A549 (cell line): ENCODE measurements at places on chromosomes 5 and 9.

GRCh38 chr5:40150896-40151295, 528.8 kb upstream of the PTGER4 start:
- DNase-seq, result no peak

DNA sequence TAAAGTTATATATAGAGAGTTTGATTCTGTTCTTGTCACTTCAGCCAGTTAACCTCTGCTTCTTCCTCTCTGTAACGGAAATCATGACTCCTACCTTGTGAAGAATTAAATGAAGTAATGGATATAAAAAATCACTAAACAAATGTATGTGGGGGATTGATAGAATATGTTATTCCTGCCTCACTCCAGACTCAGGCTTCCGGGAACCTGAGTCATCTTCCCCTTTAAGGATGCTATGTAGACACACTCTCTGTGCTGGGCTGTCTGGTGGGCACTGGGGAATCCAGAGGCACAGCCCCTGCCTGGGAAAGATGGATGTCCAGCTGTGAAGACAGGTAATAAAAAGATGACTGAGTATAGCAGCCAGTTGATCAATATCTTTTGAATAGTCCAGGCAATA, 77.4 kb downstream of the ZNF618 start:
- DNase-seq, result no peak

DNA sequence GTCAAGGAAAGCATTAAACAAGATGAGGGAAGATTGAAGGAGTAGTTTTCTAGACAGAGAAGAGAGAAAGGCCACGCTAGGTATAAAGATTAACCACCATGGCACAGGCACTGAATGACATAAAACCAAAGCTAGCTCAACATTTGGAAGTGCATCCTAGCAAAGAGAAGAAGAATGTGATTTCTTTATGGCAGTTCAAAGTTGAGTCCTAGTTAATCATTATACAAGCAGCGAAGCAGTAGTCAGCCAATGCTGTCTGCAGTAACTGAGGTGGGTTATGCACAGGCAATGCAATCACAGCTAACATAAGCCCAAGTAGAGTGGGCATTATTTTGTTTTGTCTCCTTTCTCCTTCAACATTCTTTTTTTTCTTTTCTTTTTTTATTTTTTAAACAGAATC, 24.0 kb upstream of the ANKRD31 start:
- no peak for DNase-seq

DNA sequence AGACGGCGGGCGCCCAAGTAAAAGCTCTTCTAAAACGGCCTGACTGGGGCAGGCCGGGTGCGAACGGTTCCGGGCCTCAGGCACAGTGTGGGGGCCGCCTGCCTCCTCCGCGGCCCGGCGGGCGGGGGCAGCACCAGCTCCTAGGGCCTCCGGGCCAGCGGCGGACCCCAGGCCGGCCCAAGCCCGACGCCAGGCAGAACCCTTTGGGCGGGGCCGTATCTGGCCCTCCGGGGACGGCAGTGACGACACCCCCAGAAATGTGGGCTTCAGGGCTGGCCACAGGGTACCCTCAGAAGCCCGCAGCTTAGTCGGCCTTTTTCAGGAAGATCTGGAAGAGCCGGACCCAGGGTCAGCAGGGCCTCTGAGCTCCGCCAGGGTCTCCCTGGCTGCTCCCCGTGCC, 4.0 kb downstream of the LTC4S start:
- no peak for DNase-seq

DNA sequence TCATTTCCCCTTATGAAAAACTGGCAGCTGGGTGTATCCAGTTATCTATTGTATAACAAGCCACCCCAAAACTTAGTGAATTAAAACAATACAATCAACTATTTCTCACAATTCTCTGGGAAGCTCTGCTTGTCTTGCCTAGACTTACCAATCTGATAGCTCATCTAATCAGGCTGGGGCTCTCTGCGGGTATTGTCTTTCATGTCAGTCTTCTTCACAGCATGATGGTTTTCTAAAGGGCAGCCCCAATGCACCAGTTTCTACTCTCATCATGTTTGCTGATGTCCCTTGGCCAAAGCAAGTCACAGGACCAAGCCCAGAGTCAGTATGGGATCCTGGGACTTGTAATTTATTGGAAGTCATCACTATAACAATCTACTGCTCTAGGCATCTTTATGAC, 433.5 kb downstream of the KIAA0825 start:
- no peak for DNase-seq

- no peak for DNase-seq
Measured at GRCh38 chr5:78587081-78587774, 61.3 kb downstream of the LHFPL2 start.

DNA sequence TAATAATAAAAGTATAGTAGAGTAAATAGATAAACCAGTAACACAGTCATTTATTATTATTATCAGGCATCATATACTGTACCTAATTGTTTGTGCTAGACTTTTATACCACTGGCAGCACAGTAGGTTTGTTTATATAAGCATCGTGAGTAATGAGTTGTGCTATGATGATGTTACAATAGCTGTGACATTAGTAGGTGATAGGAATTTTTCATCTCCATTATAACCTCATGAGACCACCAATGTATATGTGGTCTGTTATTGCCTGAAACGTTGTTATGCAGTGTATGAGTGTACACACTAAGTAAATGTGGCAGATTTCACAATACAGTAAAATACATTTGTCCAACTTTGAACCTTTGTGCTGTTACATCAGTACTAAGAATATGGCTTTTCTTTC, 72.7 kb upstream of the SPATA31D4 start:
- peak; percentile 44 for DNase-seq

DNA sequence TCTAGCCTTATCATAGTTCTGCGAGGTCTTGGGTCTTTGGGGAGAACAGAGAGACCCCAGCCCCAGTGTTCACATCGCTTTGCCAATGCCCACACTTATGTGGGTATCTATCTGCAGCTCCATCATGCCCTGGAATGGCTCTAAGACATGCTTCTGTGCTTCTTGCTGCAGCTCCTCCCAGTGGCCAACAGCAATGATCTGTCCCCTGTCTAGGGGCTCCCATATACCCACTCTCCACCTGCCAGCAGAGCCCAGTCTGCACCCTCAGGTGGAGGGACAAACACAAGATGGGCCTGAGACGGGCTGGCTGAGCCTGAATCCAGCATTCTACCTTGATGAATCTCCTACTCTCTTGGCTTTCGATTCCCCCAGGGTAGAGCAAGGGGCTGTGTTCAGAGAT, 14.6 kb upstream of the DAP start:
- no peak for DNase-seq

- DNase-seq, result peak; percentile 9
Measured at GRCh38 chr9:1337169-1337568, 287.0 kb downstream of the DMRT2 start.

GRCh38 chr5:89232139-89232603, 349.2 kb upstream of the MEF2C start:
- no peak for DNase-seq

- DNase-seq, result no peak
Measured at GRCh38 chr5:172586125-172587060, 54.7 kb upstream of the NEURL1B start.

DNA sequence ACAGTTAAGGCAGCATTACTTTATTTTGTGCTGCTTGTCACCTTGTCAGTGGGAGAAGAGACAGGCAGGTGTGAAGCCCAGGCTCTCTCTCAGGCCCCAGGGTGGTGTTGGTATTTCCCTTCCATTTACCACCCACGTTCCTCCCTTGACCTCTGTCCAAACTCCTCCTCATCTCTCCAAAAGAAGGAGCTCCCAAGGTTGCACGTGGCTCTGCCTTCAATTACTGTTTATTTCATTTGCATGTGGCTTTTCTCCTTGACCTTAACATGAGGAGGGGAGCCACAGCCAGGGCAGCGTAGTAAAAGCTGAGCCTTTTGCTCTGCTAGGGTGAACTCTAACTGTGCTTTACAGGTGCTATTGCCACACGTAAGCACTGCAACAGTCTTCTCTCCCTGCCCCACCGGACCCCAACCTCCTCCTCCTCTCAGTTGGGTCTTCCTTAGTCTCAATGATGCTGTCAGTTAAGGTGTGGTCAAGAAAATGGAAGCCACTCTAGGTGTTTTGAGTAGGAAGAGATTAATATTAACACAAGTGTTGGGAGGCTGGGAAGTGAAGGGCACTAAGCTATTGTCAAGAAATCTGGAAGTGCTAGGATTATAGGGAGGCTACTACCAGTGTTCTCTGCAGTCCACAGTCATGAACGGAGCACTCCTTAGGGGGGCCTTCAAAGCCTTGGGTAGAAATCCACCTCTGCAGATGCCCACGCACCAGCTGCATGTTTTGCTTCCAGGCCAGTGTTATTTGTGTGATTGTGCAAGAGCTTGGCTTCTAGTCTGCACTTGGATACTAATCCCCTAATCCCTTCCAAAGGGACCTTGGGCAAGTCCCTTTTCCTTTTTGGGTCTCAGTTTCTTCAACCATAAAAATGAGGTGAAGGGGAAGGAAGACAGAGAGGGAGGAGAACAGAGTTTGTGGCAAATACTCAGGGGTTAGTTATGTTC, 3.9 kb upstream of the ALDH1B1 start:
- no peak for DNase-seq

- no peak for DNase-seq
Measured at GRCh38 chr9:80020530-80020929, 448.8 kb downstream of the TLE4 start.

DNA sequence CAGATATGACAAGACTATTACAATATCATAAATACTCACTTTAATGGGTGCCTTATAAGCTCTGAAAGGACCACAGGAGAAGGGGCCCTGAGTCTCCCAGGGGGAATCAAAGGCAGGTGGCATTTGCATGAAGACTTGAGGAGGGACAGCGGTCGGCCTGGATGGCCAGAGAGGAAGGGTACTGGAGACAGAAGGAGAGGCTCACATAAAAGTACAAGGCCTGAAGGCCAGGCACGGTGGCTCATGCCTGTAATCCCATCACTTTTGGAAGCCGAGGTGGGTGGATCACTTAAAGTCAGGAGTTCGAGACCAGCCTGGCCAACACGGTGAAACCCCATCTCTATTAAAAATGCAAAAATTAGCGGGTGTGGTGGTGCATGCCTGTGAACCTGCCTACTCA, 29.1 kb upstream of the LMX1B start:
- no peak for DNase-seq
